Suprapubic skin (tissue), 4 donors: ENCODE measurements at places on chromosomes 7 and 10. TPM values are rescaled to one million over a fixed set of nuclear protein-coding genes. Genes with fewer than 3 reads are reported as not detected.

GRCh38 chr10:30171601-30172000, 112.2 kb upstream of the JCAD start:
- no peaks in the 10 kb centered on the region for H3K36me3 ChIP-seq
- H3K27ac ChIP-seq: no peak overlapping the region
- H3K27me3 ChIP-seq: no peaks in the 10 kb centered on the region

Gene CUZD1
- 2.7 TPM for total RNA-seq

Gene NAT16
- total RNA-seq: not detected

GRCh38 chr10:5943536-5943935, 33.8 kb downstream of the IL15RA start:
- peak overlapping the region; percentile 84 for H3K27ac ChIP-seq
- peaks cover 53% of the 10 kb centered on the region for H3K4me1 ChIP-seq
- DNase-seq: no peak
- H3K4me3 ChIP-seq: no peak overlapping the region
- no peaks in the 10 kb centered on the region for H3K27me3 ChIP-seq

- H3K27me3 ChIP-seq: no peaks in the 10 kb centered on the region
- no peak for DNase-seq
- no peak overlapping the region for H3K4me3 ChIP-seq
- peak overlapping the region; percentile 31 for H3K27ac ChIP-seq
Observed at GRCh38 chr7:7922684-7923385, 45.8 kb upstream of the GLCCI1 start.

DNA sequence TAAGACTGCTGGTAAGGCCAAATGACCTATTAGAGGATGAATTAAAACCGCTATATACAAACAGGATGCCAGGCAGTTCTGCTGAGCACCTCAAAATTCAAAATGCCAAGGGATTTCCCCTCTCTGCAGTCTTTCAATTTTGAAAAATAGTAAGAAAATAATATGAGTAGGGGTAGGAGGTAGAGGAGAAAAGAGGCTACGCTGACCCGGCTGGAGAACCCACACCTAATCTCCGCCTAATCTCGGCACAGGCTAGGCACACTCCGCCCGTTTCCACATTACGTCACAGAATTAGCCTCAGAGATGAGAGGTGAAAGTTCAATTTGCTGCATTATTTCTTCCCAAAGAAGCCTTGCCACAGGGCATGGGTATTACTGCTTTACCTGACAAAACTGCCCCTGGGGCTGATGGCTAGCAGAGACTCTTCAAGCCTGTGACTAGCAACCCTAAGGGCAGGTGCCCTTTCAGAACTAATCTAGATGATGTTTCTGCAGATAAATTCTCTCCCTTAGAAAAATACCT, 21.3 kb upstream of the SPOCK2 start:
- H3K27ac ChIP-seq: no peak overlapping the region
- peaks cover 3% of the 10 kb centered on the region for H3K4me1 ChIP-seq
- no peak overlapping the region for H3K4me3 ChIP-seq
- DNase-seq: no peak
- no peaks in the 10 kb centered on the region for H3K36me3 ChIP-seq

Gene AQP1
- 139 TPM for total RNA-seq

DNA sequence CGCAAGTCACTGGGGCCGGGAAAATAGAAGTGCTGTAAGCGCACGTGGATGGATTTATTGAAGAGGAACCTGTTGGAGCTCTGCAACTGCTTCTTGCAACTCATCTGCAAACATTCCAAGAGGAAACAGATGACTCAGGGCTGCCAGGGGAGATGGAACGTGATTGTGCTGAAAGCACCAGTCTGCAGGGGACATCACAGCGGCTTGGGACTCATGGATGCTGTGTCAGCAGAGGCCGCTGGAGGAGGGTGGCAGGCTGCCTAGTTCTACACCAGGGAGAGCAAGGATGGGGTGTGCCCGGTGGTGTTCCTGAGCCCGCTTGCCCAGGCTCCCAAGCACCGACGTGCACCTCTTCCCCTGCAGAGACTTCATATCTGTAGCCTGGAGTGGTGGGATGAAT, 515.7 kb downstream of the TCERG1L start:
- H3K4me1 ChIP-seq: no peaks in the 10 kb centered on the region
- H3K27me3 ChIP-seq: peaks cover 6% of the 10 kb centered on the region
- DNase-seq: no peak
- no peak overlapping the region for H3K4me3 ChIP-seq
- no peak overlapping the region for H3K27ac ChIP-seq

DNA sequence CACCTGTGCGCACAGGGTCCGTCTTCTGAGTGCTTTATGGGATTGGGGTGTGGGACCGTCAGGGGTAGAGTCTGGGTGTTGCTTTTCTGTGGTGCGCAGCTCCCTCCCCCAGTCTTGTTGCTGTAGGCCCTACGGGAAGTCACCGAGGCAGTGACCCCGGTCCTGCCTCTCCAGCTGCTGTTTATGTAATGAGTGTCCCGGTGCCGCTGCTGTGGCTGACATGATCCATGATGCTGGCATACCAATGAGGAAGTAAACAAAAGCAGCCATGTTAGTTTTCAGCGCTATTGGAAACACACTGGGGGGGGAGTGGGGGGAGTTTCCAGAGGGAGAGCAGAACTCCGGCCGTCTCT, 1.1 kb downstream of the TRIM8 start:
- H3K27ac ChIP-seq: peak overlapping the region; percentile 99
- H3K27me3 ChIP-seq: no peaks in the 10 kb centered on the region
- H3K36me3 ChIP-seq: no peaks in the 10 kb centered on the region
- H3K4me1 ChIP-seq: peaks cover 49% of the 10 kb centered on the region
- DNase-seq: peak; percentile 89
- peak overlapping the region; percentile 73 for H3K4me3 ChIP-seq

GRCh38 chr10:111127081-111127848, 50.4 kb downstream of the ADRA2A start:
- DNase-seq: peak; percentile 21
- H3K4me3 ChIP-seq: no peak overlapping the region
- H3K4me1 ChIP-seq: no peaks in the 10 kb centered on the region
